Activated T-helper 1 cell treated with anti-CD3 and anti-CD28 coated beads, Interleukin-2, amount 50 U/mL, for 16 hours (primary cell): ENCODE measurements at places on chromosomes 13 and 19.

DNA sequence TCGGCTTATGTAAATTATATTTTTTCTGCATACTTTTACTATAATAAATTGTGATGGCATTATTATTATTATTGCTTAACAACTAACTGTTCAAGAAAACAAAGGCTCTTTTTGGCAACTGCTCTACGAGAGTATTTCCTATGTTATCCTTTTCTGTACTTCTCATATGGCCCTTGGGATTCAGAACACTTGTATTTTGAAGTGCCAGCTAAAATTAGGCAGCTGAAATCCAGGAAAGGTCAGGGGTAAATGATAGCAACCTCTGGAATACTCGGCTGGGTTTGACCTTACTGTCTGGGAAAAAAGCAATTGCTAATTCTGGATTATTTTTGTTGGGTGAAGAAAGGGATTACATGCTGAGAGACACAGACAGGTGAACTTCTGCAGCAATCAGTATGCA lies 23.9 kb downstream of the EDNRB start:
- DNase-seq: no peak

DNA sequence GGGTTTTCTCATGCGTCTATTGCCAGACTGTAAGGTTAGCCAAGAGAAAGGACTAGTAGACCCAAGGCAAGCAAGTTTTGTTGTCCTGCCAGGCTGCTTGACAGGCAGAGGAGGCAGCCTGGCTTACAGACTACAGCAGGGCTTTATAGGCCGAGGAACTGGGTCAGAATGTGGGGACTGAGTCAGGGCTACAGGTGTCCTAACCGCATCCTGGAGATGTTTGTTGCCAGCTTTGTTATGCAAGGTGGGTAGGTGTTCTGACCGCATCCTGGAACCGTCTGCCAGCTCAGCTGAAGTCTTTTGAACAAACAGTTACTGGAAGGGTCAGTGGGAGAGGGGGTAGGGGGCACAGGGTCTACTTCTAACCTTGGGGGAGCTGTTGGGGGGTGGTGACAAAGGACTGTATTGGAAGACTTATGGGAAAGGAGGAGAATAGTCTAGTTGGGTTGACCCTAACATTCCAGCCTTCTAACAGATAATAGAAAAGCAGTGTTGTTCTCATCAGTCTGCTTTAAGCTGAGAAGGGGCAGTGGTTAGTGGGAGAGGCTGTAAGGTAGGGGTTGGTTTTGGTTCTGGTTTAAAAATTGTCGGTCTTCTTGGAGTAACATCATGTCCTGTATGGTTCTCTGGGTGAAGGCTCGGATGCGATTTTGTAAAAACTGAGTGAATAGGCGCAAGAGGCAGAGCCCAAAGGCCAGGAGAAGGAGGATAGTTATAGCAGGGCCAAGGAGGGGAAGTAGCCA lies 913.8 kb upstream of the SLITRK5 start:
- DNase-seq: no peak

- DNase-seq: no peak
Observed at GRCh38 chr19:19423322-19423721, 17.8 kb downstream of the GATAD2A start.

DNA sequence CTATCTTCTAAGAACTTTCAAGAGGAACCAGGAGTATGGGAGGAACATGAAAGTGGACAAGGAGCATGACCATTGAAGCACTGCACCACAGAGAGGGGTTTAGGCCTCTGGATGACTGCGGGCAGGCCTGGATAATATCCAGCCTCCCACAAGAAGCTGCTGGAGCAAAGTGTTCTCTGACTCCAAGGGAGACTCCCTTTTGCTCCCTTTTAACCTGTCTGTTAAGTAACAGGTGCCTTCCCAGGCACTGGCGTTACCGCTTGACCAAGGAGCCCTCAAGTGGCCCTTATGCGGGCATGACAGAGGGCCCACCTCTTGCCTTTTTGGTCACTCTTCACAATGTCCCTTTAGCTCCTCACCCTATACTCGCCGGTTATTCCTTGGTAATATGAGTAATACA lies 666.2 kb downstream of the SLITRK6 start:
- no peak for DNase-seq

GRCh38 chr19:38057959-38058690 lies 151.1 kb downstream of the SIPA1L3 start:
- DNase-seq: no peak

- no peak for DNase-seq
Observed at GRCh38 chr13:75700552-75700951, 64.4 kb downstream of the LMO7 start.

DNA sequence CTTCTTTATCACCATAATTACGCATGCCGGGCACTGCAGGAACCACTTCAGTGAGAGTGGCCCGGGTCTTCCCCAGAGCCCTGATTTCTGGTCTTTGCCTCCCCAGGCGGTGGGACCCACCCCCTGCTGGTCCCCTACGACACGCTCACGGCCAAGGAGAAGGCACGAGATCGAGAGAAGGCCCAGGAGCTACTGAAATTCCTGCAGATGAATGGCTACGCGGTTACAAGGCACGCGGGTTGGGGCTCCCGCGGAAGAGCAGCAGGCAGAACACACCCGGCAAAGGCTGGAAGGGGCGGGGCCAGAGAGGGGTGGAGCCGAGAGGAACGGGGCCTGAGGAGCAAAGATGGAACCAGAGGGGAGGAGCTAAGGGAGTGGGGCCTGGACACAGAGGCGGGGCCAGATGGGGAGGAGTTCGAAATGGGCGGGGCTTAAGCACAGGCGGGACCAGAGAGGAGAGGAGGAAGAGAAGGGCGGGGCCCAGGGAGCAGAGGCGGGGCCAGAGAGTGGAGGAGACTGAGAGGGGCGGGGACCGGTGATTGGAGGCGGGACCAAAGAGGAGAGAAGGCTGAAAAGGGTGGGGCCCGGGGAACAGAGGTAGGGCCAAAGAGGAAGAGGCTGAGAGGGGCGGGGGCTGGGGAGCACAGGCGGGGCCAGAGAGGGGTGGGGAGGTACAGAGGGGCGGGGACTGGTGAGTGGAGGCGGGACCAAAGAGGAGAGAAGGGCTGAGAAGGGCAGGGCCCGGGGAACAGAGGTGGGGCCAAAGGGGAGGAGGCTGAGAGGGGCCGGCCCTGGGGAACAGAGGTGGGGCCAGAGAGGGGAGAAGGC lies 73.4 kb downstream of the RYR1 start:
- peak; percentile 66 for DNase-seq

DNA sequence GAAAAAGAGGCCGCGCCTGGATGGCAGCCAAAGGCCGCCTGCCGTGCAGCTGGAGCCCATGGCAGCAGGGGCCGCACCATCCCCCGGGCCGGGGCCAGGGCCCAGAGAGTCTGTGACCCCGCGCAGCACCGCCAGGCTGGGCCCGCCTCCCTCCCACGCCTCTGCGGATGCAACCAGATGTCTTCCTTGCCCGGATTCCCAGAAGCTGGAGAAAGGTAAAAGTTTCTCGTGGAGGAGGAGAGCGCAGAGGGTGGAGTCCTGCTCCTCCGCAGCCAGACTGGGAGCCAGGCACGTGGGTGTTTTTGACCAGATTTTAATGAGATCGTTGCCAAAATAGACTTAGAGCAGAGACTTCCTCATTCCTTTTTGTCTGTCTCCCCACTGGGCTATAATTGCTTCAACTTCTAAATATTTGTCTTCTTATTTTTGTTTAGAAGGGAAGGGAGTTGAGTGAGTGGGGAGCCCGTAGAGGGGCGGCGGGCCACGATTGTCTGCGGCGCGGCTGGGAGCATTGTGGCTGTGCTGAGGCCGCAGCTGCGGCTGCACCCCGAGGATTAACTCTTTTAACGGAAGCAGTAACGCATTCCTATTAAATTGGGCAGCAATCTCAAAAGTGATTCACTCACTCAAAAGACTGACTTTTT lies 22.8 kb upstream of the NDUFS7 start:
- DNase-seq: no peak

- no peak for DNase-seq
Observed at GRCh38 chr13:45696610-45697226, 5.4 kb upstream of the CBY2 start.

GRCh38 chr13:33541456-33541855 lies 255.9 kb upstream of the STARD13 start:
- DNase-seq: no peak

DNA sequence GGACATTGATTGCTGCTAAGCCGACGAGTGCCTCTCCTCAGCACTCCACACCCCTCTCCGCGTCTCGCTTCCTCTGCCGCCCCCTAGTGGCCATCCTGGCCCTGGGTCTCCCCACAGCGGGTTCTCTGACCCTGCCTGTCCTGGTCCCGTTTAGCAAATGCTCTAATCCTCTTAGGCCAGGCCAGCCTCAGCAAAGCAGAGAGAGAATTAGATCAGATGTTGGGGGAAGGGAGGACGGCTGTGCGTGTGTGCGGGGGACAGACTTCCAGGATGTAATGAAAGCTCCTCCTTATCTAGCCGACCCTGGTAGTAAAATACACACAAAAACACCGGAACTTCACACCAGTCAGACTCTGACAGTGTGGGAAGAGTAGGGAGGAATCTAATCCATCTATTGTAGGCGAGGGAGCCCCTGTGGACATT lies 4.5 kb downstream of the TPRX2 start:
- peak; percentile 82 for DNase-seq

DNA sequence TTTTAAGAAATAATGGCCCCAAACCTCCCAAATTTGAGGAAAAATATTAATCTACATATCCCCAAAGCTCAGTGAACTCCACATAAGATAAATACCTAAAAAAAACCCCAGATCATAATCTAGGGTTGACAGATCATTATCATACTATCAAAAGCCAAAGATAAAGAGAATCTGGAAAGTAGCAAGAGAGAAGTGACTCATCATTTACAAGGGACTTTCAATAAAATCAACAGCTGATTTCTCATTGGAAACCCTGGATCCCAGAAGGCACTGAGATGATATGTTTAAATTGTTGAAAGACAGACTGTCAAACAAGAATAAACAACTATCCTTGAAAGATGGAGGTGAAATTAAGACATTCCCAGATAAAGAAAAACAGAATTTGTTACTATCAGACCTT lies 199.3 kb downstream of the KCNRG start:
- no peak for DNase-seq

GRCh38 chr19:21835810-21836444 lies at the start of gene ZNF43:
ZNF43 (minus strand) TSS chr19:21836182; CDS start chr19:21836038, 144 bp downstream.
- peak; percentile 82 for DNase-seq

- DNase-seq: no peak
Observed at GRCh38 chr19:56321989-56322440, 7.4 kb upstream of the ZSCAN5A start.

DNA sequence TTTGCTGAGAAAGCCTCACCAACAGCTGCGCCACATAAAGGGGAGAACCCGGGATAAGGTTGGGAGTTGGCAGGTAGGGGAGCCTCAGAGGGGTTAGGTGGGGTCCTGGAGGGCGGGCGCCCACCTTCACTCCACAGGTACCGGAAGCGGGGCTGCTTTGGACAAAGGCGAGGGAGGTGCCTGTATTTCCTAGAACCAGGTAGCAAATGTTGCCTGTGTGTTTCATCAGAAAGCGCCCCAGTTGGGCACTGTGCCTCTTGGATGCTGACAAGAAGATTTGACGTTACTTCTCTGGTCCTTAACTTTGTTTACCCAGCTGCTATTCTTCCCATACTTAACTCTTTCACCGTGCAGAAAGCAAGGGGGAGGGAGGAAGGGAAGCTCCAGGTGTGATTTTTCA lies 278.9 kb downstream of the ZNF536 start:
- no peak for DNase-seq

GRCh38 chr13:27857282-27857681 lies 62.5 kb upstream of the PDX1 start:
- no peak for DNase-seq

DNA sequence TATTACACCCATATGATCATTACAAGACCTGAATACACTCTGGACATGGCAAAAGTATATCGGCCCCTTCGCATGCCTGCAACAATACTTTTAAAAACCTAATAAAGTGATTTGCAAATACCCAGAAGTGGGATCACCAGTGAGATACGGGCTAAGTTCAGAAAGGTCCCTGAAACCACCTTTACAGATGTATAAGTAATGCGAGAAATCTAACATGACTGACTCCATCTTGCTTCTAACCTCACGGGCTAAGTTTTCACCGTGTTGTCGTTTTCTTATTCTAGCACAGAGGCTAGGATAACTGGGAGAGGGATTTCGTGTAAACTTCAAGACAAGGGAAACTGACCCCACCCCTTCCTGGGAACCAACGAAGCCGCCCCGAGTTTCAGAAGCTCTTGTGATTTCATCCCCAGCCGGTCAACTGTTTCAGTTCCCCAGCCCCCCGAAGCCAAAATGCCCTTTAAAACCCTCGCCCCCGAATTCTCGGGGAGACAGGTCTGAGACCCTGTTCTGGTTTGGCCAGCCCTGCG lies 703 bp downstream of the NEK3 start:
- no peak for DNase-seq

- no peak for DNase-seq
Observed at GRCh38 chr19:4568886-4569285, 9.4 kb upstream of the SEMA6B start.

- DNase-seq: no peak
Observed at GRCh38 chr19:35041548-35042055, at the start of gene HPN. HPN (plus strand) TSS chr19:35041721; CDS start chr19:35042507, 786 bp downstream.

DNA sequence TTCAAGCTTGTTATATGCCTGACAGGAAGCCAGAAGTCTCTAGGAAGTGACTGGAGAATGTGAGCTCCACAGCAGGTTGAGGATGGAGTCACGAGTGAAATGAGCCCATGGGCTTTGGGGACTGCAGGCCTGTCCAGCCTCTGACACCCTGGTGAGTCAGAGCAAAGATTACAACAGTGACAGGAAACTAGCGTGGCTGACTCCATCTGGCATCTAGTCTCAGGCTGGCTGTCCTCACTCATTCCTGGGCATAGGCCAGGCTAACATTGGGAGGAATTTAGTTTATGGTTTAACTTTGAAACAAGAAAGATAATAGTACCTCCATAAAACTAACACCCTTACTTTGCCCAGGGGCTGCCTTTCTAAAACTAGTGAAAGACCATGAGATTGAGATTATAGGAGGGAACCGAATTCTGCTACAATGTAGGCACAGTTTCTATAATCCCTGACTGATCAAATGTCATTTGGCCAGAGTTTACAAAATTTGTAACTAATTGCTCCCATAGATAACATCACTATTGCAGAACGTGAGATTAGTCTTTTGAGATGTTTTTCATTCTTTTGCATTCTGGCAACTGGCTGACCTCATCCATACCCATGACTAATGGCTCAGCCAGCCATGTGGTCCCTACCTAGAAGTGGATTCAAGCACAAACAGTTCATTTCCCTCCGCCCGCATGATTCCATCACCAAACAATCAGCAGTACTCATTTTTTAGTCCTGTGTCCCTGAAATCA lies 28.4 kb downstream of the PSG1 start:
- DNase-seq: no peak

- DNase-seq: no peak
Observed at GRCh38 chr13:21960108-21960507, 289.2 kb downstream of the FGF9 start.
